ENCODE measurements at places on chromosomes 6 and 20. TPM values are rescaled to one million over a fixed set of nuclear protein-coding genes. Genes with fewer than 3 reads are reported as not detected.

GRCh38 chr6:89146718-89147700 is 1.2 kb downstream of the PM20D2 start:
- no peaks in the 10 kb centered on the region for H3K36me3 ChIP-seq
- H3K27me3 ChIP-seq = peaks cover 37% of the 10 kb centered on the region
- peak; percentile 54 for DNase-seq
- H3K4me1 ChIP-seq = peaks cover 15% of the 10 kb centered on the region
- H3K4me3 ChIP-seq = peak overlapping the region; percentile 54

DNA sequence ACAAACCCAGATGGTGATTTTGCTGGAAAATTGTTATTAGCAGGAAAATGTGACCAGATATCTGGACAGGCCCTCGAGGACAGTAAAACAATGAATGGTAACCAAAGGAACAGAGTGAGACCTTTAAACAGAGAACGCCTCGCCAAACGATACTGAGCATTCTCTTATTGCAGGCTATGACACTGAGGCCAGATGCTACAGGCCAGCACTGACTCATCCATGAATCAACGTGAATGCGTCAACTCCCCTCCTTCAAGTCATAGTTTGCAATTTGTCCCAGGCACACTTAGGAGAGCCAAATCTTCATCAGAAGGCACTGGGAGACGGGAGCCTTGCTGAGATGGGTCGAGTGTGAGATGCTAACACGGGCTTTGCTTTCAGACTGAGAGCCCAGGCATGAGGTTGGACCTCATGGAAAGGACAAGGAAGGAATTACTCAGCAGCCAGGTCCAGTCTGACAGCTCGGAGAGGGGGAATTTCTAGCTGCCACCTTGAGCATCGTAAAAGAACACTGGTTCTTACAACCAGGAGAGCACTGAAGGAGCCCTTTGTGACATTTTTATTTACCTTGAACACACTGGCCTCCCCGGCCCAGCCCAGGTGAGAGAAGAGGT is 60.7 kb downstream of the BMP7 start:
- H3K36me3 ChIP-seq = no peaks in the 10 kb centered on the region
- no peak for DNase-seq
- H3K4me3 ChIP-seq = no peak overlapping the region
- no peak overlapping the region for H3K27ac ChIP-seq

- DNase-seq = no peak
- H3K4me1 ChIP-seq = peaks cover 24% of the 10 kb centered on the region
- no peak overlapping the region for H3K27ac ChIP-seq
- no peaks in the 10 kb centered on the region for H3K27me3 ChIP-seq
- H3K4me3 ChIP-seq = no peak overlapping the region
- H3K36me3 ChIP-seq = no peaks in the 10 kb centered on the region
Measured at GRCh38 chr20:41145317-41145716, 8.0 kb downstream of the PLCG1 start.

DNA sequence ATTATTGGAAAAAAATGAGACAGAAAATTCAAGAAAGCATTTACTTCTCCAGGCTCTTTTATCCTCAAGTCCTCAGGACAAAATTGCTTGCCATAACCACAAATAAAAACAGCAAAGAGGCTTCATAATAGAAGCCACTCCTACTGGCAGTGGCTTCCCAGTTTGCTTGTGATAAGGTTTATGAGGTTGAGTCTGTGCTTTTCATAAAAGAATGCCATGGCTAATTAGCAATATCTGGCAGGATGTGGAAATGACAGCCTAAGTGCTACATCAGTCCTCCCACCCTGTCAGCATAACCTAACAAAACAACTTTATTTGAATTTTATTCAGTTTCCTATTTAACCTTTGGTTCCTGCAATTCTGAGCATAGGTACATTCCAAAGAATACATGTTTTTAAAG is 80.9 kb upstream of the HTR1E start:
- H3K27me3 ChIP-seq = no peaks in the 10 kb centered on the region
- H3K4me1 ChIP-seq = no peaks in the 10 kb centered on the region
- no peak overlapping the region for H3K4me3 ChIP-seq
- no peak for DNase-seq
- no peak overlapping the region for H3K27ac ChIP-seq
- H3K36me3 ChIP-seq = no peaks in the 10 kb centered on the region

DNA sequence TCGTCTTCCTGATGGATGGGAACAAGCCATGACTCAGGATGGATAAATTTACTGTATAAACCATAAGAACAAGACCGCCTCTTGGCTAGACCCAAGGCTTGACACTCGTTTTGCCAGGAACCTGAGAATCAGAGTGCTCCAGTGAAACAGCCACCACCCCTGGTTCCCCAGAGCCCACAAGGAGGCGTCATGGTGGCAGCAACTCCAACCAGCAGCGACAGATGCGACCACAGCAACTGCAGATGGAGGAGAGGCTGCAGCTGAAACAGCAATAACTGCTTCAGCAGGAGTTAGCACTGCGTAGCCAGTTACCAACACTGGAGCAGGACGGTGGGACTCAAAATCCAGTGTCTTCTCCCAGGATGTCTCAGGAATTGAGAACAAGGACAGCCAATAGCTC is 100.9 kb upstream of the SAMD5 start:
- H3K27ac ChIP-seq = no peak overlapping the region
- no peaks in the 10 kb centered on the region for H3K27me3 ChIP-seq
- H3K36me3 ChIP-seq = no peaks in the 10 kb centered on the region
- no peak for DNase-seq
- no peak overlapping the region for H3K4me3 ChIP-seq

DNA sequence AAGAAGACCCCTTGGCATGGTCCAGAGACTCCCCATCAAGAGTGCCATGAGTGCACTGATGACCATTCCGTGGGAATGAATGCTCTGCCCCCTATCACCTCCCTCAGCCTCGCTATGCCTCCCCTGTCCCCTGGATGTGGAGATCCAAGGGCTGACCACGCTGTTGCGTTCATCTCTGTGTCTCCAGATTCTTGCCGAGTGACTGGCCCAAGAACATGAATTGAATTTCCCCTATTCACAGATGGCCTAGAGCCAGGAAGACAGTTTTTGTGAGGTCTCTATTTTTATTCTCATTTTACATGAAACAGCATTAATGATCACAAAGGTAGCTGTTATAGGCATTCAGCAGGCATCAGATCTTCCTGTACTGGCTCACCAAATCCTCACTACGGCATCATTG is 33.6 kb downstream of the MAFB start:
- no peaks in the 10 kb centered on the region for H3K36me3 ChIP-seq
- H3K4me1 ChIP-seq = no peaks in the 10 kb centered on the region
- H3K27me3 ChIP-seq = no peaks in the 10 kb centered on the region
- no peak overlapping the region for H3K27ac ChIP-seq

GRCh38 chr6:109187399-109188114 is 92.2 kb downstream of the CEP57L1 start:
- H3K27me3 ChIP-seq = no peaks in the 10 kb centered on the region
- no peak overlapping the region for H3K27ac ChIP-seq
- no peaks in the 10 kb centered on the region for H3K36me3 ChIP-seq
- peak; percentile 66 for DNase-seq
- no peaks in the 10 kb centered on the region for H3K4me1 ChIP-seq

- H3K27me3 ChIP-seq = no peaks in the 10 kb centered on the region
- no peaks in the 10 kb centered on the region for H3K36me3 ChIP-seq
- H3K4me3 ChIP-seq = no peak overlapping the region
- no peaks in the 10 kb centered on the region for H3K4me1 ChIP-seq
- DNase-seq = no peak
- no peak overlapping the region for H3K27ac ChIP-seq
Measured at GRCh38 chr6:168706471-168707177, 265.6 kb downstream of the SMOC2 start.

GRCh38 chr6:44036699-44037101 is 90.6 kb downstream of the MRPL14 start:
- H3K27ac ChIP-seq = no peak overlapping the region
- no peak overlapping the region for H3K4me3 ChIP-seq
- H3K27me3 ChIP-seq = no peaks in the 10 kb centered on the region

GRCh38 chr6:136086686-136087085 is 163.4 kb downstream of the MTFR2 start:
- no peak overlapping the region for H3K27ac ChIP-seq
- H3K27me3 ChIP-seq = no peaks in the 10 kb centered on the region
- H3K36me3 ChIP-seq = no peaks in the 10 kb centered on the region
- no peaks in the 10 kb centered on the region for H3K4me1 ChIP-seq

GRCh38 chr6:138493413-138493812 is 5.9 kb downstream of the NHSL1 start:
- DNase-seq = peak; percentile 43
- H3K4me1 ChIP-seq = peaks cover 32% of the 10 kb centered on the region
- H3K36me3 ChIP-seq = no peaks in the 10 kb centered on the region

DNA sequence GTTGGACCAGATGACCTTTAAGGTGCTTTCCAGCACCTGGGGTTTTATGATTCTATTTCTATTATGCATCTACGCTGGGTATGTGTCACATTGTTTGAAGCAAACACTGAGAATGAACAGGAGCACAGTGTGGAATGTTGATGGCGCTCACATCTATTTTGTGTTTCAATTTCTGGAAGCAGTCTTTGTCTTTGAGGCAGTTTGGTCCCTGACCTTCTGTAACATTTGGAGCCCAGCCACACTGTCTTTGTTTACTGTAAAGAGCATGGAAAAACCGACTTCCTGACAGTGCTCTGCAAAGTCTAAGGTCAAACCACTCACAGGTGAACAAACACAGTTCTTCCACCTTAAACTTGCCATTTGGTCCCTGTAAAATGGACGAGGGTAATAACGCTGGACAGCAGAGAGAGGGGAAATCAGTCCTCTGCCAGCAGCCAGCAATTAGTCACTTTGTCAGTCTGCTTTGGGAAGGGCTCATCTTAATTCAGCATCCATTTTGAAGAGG is 155.5 kb downstream of the PRL start:
- H3K4me3 ChIP-seq = no peak overlapping the region
- no peak for DNase-seq
- no peak overlapping the region for H3K27ac ChIP-seq

GRCh38 chr6:33118525-33119123 is 42.8 kb downstream of the HLA-DPB1 start:
- peaks cover 41% of the 10 kb centered on the region for H3K27me3 ChIP-seq
- H3K36me3 ChIP-seq = no peaks in the 10 kb centered on the region
- DNase-seq = peak; percentile 57
- no peak overlapping the region for H3K4me3 ChIP-seq
- H3K27ac ChIP-seq = no peak overlapping the region
- peaks cover 8% of the 10 kb centered on the region for H3K4me1 ChIP-seq

- no peak for DNase-seq
- no peaks in the 10 kb centered on the region for H3K4me1 ChIP-seq
- H3K36me3 ChIP-seq = no peaks in the 10 kb centered on the region
- no peak overlapping the region for H3K4me3 ChIP-seq
- no peaks in the 10 kb centered on the region for H3K27me3 ChIP-seq
Measured at GRCh38 chr6:98241630-98242029, 592.7 kb upstream of the POU3F2 start.

- DNase-seq = no peak
- no peaks in the 10 kb centered on the region for H3K4me1 ChIP-seq
Measured at GRCh38 chr6:118171852-118172251, 264.8 kb downstream of the SLC35F1 start.

GRCh38 chr6:17628873-17629272 is 28.8 kb downstream of the FAM8A1 start:
- no peak for DNase-seq
- no peaks in the 10 kb centered on the region for H3K4me1 ChIP-seq
- no peak overlapping the region for H3K27ac ChIP-seq
- H3K36me3 ChIP-seq = peaks cover 32% of the 10 kb centered on the region

DNA sequence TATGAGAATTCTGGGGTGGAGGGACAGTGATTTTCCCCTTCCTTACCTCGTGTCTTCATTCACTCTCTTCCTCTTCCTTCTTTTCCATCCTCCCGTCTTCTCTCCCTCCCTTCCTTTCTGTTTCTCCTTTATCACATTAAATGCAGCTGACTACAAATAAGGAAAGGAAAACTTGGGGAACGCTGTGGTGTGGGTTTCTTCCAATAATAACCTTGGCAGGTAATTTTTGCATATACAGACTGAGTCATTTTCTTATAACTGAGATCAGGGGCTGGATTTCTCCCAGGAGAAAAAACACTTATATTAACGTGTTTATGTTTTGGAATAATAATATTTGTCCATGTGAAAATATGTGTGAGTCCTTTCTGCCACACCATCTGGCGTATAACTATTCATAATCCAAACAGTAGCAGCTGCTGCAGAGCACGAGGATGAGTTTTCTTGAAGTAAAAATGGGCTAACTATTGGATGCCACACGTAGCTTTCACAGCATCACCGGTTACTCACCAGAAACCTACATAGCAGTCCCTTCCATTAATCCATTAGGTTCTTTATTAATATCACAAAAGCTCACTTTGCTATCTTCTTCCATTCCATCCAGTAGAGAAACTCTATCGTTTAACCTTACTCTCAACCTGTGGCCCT is 139.2 kb upstream of the SASH1 start:
- no peak for DNase-seq
- no peaks in the 10 kb centered on the region for H3K27me3 ChIP-seq
- no peaks in the 10 kb centered on the region for H3K36me3 ChIP-seq
- no peaks in the 10 kb centered on the region for H3K4me1 ChIP-seq

DNA sequence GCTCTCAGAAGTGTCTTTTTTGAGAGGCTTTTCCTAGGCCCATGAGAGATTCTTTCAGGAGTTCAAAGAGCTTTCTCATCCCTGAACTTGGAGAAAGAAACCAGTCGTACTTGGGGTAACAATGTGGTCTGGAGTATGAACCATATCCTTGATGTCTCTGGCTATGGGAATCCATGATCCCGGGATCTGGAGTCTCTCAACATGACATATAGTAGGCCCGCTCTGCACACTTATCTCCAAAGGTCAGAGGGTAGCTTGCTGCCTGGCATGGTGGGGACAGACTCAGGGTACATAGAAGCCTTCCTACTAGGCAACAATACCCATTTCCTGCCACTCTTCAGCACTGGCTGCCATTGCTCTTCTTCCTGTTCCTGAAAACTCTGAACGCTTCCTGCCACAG is 42.2 kb upstream of the NFATC2 start:
- H3K4me3 ChIP-seq = no peak overlapping the region
- H3K36me3 ChIP-seq = no peaks in the 10 kb centered on the region
- H3K4me1 ChIP-seq = no peaks in the 10 kb centered on the region
- DNase-seq = no peak

DNA sequence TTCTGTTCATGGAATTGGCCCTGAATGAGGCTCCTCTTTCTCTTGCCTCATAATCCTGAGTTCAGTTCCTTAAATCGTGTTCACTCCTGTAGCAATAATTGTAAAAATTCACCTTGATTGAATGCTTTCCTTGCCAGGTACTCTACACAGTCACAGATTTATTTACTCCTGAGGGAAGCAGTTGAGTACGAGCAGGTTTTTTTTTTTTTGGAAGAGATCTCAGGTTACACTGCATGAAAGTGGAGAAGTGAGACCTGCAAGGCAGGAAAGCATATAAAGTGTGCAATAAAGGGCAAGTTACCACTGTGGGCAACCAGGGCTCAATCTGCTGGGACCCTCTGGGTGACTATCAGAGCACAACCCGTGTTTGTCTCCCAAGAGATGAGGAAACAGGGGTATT is 93.0 kb upstream of the DOK5 start:
- H3K4me1 ChIP-seq = peaks cover 17% of the 10 kb centered on the region
- no peak overlapping the region for H3K4me3 ChIP-seq
- H3K36me3 ChIP-seq = no peaks in the 10 kb centered on the region
- H3K27me3 ChIP-seq = no peaks in the 10 kb centered on the region
- H3K27ac ChIP-seq = no peak overlapping the region

GRCh38 chr6:108820006-108820405 is 28.2 kb upstream of the ARMC2 start:
- H3K4me3 ChIP-seq = no peak overlapping the region
- H3K27ac ChIP-seq = no peak overlapping the region
- no peaks in the 10 kb centered on the region for H3K27me3 ChIP-seq
- DNase-seq = no peak

Gene ERVFRD-1
- total RNA-seq = not detected

Gene IL17A
- total RNA-seq = not detected

Gene DLK2
- total RNA-seq = not detected

Gene TDRD6
- 0.15 TPM for total RNA-seq

Gene PI3
- not detected for total RNA-seq

Gene EDN1
- total RNA-seq = 2.9 TPM

Measured in neural progenitor cell (in vitro differentiated cells).